ENCODE measurements at places on chromosomes 2 and 18. TPM values are rescaled to one million over a fixed set of nuclear protein-coding genes. Genes with fewer than 3 reads are reported as not detected.

VWA3B gene
- 0.11 TPM for total RNA-seq

CCDC121 gene
- total RNA-seq: 2.0 TPM

ANKRD30BL gene
- not detected for total RNA-seq

GAD1 gene
- total RNA-seq: 4.3 TPM

HOXD1 gene
- not detected for total RNA-seq

ALK gene
- total RNA-seq: under 0.01 TPM

EN1 gene
- not detected for total RNA-seq

PXDN gene
- 335 TPM for total RNA-seq

CASP8 gene
- total RNA-seq: 15.8 TPM

FAP gene
- total RNA-seq: 62.0 TPM

CD8B2 gene
- total RNA-seq: 0.11 TPM

TUBA4B gene
- not detected for total RNA-seq

C1QL2 gene
- total RNA-seq: not detected

PAIP2B gene
- 0.98 TPM for total RNA-seq

POTEI gene
- total RNA-seq: not detected

TXNL1 gene
- total RNA-seq: 29.9 TPM

PCARE gene
- not detected for total RNA-seq

RAB12 gene
- total RNA-seq: 60.9 TPM

COLEC11 gene
- 0.39 TPM for total RNA-seq

LYG1 gene
- 0.79 TPM for total RNA-seq

APCDD1 gene
- total RNA-seq: 2.0 TPM

GIGYF2 gene
- total RNA-seq: 41.2 TPM

SERPINB5 gene
- total RNA-seq: 24.2 TPM

LIMS4 gene
- 4.0 TPM for total RNA-seq

XDH gene
- total RNA-seq: 0.11 TPM
